ENCODE measurements at places on chromosomes 5 and 9.

DNA sequence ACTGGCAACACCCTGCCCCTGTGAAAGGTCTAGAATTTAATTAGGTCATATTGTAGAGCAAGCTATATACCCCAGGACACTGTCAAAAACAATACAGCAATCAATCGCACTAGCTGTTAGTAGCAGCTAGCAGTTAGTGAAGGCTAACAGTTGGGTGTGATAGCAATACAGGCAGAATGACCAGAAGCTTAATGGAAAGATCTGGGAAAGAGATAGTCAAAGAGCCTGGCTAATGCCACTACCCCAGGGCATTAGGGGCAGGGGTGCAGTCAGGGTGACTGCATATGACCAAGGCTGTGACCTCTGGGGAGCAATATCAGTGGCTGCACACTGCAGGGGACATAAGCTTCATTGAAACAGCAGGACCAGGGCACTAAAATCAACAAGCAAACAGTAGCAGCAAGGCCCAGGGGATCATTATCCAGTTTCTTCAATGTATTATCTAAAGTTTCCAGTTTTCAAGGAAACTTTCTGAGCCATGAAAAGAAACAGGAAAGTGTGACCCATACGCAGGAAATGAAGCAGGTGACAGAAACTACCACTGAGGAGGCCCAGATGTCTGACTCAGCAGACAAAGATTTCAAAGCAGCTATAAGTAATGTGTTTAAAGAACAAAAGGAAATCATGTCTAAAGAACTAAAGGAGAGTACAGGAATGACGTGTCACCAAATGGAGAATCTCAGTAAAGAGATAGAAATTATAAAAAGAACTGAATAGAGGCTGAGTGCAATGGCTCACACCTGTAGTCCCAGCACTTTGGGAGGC, 82.4 kb downstream of the ZNF354C start:
- DNase-seq: no peak

GRCh38 chr5:171579976-171580411, 160.5 kb downstream of the FGF18 start:
- DNase-seq: no peak

GRCh38 chr9:129737479-129738274, 15.2 kb downstream of the PTGES start:
- DNase-seq: peak; percentile 69

DNA sequence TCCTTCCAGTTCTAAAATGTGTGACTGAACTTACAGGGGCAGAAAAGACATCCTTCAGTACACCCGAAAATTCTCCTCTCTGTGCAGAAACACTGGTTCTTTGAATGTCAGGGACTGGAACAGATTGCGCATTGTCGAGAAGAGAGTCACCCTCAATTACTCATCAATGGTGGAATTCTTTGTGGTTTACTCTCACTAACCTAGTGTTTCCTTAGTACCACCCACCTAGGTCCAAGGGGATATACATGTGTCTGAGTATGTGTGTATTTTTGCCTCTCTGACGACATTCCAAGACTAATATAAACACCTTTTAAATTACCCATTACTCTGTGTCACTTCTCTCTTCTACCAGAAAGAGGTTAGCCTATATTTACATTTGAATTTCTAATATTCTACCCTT, 660.8 kb downstream of the TLE1 start:
- DNase-seq: no peak

DNA sequence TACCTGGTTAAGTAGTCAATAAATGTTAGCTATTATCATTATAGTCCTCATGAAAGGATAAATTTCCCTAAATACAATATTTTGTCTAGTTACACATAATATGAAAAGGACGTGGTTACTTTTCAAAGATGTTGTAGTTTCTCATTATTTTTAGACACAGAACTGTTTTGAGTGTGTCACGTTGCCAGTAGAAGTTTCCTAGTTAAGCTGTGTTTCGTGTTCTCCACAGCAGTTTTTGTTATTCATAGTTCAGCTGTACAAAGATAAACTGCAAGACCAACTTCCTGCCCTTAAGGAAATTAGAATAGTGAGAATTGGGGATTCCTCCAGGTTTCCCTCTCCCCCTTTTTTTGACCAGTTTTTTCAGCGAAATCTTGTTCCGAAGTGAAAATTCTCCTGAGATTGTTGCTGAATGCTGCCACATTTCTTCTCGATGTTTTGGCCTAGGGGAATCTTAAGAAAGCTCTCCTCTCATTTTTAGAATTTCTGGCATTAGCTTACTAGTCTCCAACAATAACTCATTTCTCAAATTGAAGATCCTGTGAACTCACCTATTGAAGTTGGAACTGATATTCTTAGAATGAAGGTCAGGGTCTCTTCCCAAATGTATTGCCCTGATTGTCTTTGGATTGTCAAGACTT, 176.1 kb downstream of the PAM start:
- no peak for DNase-seq

DNA sequence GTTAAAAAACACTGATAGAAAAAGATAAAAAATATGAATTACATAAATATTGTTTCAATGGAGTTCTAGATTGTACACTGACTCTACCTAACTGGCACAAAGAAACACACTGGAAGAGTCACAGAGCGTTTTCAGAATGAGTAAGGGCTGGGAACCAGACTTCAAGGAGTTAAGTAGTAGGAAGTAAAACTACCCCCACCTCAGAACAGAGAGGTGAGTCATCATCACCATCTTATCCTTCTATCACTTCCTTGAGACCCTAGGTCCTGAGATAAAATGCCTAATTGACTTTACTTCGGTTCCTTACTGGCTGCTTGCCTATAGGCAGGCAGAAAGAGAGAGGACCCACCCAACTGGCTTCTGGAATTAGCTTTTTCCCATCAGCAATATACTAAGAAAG, 79.7 kb downstream of the ELAVL2 start:
- DNase-seq: no peak

GRCh38 chr5:148974642-148975327, 88.1 kb downstream of the SH3TC2 start:
- DNase-seq: no peak

- DNase-seq: no peak
These were observed 8.2 kb downstream of the GALNT10 start for GRCh38 chr5:154198611-154199230.

DNA sequence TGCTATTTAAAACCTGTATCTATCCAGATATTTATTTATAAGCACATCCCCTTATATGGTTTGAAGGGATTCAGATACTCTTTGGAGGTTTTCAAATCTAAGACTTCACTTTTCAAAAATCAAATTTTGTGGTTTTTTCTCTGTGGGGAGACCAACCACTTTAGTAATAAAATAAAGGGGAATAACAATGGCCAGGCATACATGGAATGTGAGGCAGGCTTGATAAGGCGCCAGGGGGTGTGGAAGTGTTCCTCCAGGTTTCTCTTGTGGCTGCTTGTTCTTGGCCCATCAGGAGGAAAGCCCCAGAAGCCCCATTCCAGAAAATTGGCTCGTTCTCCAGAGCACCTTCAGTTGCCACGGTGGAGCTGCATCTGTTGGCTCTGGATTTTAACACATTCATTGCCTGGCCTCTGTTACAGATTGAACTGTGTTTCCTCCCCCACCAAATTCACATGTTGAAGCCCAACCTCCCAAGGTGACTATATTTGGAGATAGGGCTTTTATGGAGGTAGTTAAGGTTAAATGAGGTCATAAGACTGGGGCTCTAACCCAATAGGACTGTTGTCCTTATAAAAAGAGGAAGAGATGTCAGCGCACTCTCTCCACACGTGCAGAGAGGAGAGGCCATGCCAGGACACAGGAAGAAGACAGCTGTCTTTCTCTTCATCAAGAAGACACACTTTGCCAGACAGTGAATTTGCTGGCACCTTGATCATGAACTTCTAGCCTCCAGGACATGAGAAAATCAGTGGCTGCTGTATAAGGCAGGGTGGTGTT, 195.9 kb downstream of the TMEM38B start:
- DNase-seq: no peak

Measured in stimulated activated naive B cell treated with anti-CD40 and anti-IgM and Interleukin-4, amounts not matched to agents 10 μg/mL and 1 μg/mL and 100 μg/mL, for 72 hours (primary cell).